MG63 (cell line): ENCODE measurements at places on chromosomes 4 and X.

GRCh38 chr4:75235359-75235951 lies 278.7 kb downstream of the RCHY1 start:
- no peak for DNase-seq

DNA sequence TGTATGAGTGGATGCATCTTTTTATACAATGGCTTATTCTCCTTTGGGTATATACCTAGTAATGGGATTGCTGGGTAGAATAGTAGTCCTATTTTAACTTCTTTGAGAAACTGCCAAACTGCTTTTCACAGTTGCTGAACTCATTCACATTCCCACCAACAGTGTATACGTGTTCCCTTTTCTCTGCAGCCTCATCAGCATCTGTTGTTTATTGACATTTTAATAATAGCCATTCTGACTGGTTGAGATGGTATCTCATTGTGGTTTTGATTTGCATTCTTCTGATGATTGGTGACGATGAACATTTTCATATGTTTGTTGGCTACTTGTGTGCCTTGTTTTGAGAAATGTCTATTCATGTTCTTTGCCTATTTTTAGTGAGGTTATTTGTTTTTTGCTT lies 687.0 kb upstream of the EPHA5 start:
- no peak for DNase-seq

DNA sequence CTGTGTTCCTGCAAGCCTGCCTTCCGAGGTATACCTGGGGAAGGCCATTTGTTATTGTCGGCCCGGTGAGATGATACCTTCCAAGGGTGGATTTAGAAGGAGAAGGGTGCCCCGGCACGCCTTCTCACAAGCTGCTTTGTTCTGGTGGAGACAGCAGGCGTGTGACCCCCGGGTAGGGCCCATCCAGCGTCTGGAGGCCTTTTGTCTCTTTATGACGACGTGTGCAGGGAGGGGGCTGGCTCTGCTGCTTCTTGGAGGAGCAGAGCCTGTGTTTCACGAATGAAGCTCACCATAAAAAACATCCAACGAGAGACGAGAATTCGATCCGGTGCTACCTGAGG lies 45.3 kb downstream of the SHOX start:
- no peak for DNase-seq

GRCh38 chrX:118225711-118226428 lies 109.3 kb upstream of the KLHL13 start:
- no peak for DNase-seq

- peak; percentile 55 for DNase-seq
Observed at GRCh38 chr4:88803600-88804096, 106.0 kb upstream of the NAP1L5 start.

GRCh38 chr4:5969777-5970176 lies 48.5 kb downstream of the C4orf50 start:
- DNase-seq = no peak

- no peak for DNase-seq
Observed at GRCh38 chr4:48475770-48476169, 7.4 kb upstream of the SLC10A4 start.

DNA sequence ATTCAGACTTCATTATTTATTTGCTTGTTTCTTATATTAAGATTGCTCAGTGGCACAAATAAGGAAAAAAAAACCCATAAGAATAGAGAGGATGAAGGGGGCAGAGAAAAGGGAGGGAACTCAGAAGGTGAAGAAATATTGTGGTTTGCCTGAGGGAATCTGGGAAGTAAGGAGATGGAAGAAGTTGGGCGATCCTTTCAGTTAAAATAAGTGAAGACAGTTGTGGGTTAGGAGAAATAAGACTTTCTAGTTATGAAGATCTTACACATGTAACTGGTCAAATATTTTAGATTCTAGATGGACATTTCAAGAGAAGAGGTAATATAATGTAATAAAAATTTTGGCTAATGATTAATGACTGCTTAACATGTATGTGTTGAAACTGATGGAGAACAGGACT lies 138.7 kb upstream of the LIMCH1 start:
- DNase-seq = no peak

DNA sequence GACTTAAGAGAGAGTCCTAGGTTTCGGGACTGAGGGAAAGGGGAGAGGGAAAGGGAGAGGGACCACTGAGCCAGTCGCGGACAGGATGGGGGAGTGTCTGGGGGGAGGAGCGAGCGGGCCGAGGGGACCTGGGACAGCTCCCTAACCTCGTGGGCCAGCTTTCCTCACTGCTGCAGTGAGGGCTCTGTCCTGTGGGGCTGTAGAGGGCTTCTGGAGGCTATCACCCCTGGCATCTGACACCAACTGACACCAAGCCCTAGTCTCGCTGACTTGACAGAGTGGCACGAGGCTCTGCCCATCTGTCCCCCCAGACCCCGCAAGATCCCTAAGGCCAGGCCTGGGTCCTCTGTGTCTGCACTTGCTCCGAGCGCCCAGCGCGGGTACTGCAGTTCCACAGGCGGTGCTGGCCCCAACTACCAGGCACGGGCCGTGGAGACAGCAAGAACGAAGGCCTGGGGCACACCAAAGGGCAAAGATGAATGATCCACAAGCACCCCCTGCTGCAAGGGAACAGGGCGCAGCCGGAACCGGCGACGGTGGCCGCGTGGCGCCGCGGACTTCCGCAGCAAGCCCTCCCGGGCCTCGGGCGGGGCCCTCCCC lies 465 bp downstream of the HAUS7 start:
- peak; percentile 27 for DNase-seq

DNA sequence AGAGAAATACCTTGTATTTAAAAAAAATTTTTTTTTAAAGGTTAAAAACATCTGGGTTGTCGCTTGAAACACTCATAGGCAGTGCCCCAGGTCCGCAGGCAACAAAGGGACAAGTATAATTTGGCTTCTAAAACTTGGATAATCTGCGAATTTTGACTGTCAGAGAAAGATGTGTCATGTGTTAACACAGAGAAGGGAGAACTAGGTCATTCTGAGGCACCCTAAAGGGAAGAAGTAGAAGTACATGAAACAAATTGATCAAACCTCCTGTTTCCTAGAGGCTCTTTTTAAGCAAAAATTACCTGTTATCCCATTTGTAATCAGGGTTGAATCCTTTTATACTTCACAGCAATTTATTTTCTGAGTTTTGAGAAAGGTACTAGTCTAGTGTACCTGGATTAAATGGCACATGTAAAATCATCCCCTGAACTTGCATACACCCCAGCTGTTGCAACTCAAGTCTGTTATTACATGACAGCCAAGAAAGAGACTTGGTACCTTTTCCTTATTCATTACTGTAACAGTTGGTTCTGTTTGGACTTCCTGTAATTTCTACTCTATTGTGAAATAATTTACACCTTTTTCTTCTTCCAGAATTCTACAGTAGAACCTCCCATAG lies 1.7 kb downstream of the SRD5A3 start:
- DNase-seq = no peak

- DNase-seq = no peak
Observed at GRCh38 chr4:173432430-173432829, 33.5 kb upstream of the SCRG1 start.

DNA sequence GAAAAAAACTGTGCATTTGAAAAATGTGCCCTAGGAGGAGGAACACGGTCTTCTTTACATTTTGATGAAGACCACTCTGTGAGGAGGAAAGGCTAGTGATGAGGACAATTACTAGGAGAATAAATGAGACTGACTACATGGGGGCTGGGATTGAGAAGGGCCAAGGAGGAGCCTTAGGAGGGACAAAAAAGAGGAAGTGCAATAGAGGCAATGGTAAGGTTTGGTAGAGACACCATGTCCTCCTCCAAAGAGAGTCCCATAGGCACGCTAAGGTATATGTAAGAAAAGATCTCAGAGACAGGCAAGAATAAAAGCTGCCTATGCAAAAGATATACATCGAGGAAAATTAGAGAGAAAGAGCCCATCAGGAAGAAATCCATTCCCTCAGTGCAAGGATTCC lies 336.5 kb upstream of the SFRP2 start:
- DNase-seq = no peak

DNA sequence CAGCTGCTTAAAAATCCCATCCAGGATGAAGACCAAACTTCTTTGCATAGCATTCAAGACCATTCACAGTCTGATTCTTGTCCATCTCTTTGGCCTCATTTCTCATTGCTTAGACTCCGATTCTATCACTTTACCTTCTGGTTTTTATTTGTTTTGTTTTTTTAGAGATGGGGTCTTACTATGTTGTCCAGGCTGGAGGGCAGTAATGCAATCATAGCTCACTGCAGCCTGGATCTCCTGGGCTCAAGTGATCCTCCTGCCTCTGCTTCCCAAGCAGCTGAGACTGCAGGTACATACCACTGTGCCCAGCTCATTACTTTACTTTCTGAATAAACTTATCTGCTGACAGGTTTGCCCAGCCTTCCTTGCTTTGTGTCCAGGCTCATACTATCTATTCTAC lies 152.8 kb downstream of the TMEM164 start:
- DNase-seq = no peak

- no peak for DNase-seq
Observed at GRCh38 chr4:14582677-14583076, 419.6 kb upstream of the CPEB2 start.

- peak; percentile 40 for DNase-seq
Observed at GRCh38 chrX:117957128-117957527, 159.5 kb downstream of the KLHL13 start.

DNA sequence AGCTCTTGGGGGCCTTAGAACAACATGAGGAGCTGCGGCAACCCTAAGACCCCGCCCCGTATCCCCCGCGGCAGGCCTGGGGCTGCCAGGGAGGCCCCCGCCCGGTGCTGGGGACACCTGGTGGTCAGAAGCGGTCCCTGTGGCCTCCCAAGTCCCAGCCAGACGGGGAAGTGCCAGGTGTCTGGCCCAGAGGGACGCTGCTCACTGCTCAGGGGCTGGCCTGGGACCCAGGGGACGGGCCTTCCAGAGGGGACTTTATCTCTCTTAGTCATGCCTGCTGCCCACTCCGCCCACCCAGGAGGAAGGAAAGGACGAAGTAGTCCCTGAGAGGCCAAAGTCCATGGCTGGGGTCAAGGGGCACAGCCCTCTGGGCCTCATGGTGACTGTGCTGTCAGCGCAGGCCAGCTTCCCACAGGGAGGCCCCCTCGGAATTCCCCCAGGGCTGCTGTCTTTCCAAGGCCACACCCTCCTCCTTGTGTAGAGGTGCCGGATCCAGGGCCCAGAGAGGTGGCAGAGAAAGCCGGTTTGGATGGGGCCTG lies 31.0 kb upstream of the HTRA3 start:
- DNase-seq = no peak

DNA sequence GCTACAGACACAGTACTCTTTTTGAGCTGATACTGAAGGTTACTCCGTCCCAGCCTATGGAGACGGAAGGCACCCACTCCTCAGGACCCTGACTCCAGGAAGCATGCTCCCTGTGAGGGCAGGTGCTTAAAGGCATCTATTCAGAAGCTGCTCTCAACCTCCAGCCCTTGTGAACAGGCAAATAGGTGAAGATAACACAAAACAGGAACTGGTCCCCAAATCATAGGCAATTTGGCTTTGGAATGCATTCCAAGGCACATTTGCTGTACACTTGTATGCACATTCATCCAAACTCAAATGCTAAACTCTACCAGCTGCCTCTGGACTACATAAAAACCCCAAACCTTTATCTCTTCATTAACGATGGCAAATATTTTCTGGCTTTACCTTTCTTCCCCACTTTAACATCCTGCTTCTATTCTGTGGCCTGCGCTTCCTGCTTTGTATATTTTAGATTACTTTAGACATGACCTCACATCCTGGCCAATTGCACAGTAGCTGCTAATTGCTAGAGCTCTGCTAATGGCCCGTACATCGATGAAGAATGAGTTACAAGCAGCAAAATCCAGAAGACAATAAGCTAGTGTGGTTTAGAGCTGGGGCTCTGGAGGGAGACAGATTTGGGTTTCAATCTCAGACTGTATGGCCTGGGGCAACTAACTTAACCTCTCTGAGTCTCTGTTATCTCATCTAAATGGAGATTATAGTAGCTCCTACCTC lies 3.2 kb downstream of the SEL1L3 start:
- no peak for DNase-seq

DNA sequence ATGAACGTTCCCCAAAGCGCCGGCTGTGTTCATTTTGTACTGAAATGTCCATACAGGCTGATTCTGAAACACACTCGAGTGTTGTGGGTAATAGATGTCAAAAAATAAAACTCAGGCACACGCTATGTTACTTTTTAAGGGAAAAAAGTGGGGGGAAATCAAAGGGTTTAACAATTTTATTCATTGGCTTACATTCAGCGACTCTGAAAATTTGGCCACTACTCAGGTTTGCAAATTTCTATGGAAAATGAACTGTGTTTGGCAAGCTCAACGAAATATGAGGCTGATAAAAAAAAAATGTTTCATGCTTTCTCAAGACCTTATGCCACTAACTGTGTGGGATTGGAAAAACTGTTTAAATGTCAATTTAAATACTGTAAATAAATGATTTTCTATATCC lies 18.5 kb downstream of the AMELX start:
- no peak for DNase-seq

GRCh38 chr4:19735012-19735411 lies 516.7 kb upstream of the SLIT2 start:
- DNase-seq = no peak

DNA sequence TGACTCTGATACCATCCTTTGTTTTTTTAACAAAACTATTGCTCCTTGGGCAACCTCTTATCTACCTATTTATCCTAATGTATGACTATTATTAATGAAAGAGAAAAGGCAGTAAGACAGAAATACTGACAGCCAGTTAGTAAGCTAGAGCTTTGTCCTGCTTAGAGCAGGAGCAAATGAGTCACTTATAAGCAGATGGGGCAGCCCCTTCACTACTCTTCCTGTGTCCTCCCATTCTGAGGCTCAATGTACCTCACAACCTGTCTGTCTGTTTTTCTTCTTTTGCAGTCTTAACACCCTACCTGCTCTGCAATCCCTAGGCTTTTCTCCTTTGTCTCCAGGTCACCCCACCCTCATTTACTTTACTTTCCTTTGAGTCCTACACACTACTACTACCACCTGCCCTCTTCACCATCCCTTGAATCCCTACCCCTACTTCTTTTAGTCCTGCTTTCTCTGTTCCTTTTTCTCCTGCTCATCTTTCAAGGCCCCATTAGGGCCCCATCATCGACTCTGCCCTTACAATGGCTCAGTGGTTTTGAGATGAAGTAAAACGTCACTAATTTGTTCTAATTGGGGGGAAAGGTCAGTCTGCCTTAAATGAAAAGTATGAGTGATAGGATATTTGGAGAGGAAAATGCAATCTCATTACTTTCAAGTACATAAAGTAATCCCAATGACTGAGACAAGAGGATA lies 294.3 kb downstream of the GUCY2F start:
- DNase-seq = no peak
